ENCODE measurements at places on chromosomes 1 and 21.

GRCh38 chr21:17911628-17912027 lies 92.5 kb upstream of the C21orf91 start:
- DNase-seq: no peak

DNA sequence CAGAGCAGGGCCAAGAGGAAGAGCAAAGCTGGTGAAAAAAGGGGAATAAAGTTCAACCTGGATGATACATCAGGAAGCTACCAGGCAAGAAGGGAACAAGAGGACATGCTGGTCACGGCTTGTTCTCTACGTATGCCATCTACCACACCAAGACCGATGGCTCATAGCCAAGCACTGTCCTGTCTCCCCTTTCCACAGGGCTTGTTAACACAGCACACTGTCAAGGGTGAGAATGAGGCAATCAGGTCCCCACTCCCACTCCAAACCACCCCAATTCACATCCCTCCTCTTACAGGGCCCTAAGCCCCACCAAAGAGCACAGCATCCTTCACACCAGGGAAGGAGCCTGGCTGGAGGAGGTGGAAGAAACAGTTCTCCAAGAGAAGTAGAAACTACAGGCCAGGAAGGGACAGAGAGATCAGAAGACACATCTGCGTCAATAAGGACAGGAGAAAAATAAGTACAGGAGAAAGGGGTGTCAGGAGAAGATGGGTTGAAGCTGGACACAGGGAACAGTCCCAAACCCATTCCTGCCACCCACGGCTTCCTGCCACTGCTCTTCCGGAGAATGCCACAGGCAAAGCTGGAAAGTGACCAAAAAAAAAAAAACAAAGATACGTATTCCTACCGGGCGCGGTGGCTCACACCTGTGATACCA lies 923 bp upstream of the SHC1 start:
- no peak for DNase-seq

DNA sequence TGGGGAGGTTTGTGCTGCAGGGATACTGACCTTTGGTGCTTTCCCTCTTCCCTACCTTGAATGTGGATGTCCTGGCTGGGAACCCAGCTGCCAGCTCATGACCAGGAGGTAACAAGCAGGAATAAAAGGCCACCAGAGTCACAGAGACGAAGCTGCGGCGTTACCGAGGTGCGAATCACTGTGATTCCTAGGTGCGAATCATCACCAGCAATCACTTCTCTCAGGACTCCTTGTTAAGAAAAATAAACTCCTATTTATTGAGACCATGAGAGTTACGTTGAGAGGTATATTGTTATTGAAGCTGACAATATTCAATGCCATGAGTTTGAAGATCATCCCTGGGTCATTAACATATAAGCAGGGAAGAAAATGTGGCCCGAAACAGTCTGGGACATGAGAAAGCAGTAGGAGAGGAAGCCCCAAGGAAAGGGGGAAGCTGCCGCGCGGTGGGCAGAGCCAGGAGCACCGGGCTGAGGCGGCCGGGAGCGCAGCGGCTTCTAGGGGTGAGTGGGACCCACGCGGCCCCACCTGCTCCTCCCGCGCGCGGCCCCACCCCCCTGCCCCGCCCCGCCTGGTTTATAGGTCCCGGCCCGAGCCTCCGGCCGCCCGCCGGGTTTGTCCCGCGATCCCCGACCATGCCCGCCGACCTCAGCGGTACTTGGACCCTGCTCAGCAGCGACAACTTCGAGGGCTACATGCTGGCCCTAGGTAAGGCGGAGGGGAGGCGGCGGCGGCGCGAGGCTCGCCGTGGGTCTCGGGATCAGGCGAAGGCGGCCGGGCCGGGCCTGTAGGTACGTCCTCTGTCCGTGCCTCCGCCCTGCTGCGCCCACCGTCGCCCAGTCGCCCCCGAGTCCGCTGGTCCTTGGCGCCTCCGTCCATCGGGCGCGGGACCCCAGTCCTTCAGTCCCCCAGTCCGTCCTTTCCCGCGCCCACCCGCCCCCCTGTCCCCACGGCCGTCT lies at the start of gene RBP7:
TSS of gene RBP7 (plus strand) at position 605 of the 959 bp plus-strand sequence. CDS start at position 636, 31 bp downstream.
- DNase-seq: peak; percentile 20

DNA sequence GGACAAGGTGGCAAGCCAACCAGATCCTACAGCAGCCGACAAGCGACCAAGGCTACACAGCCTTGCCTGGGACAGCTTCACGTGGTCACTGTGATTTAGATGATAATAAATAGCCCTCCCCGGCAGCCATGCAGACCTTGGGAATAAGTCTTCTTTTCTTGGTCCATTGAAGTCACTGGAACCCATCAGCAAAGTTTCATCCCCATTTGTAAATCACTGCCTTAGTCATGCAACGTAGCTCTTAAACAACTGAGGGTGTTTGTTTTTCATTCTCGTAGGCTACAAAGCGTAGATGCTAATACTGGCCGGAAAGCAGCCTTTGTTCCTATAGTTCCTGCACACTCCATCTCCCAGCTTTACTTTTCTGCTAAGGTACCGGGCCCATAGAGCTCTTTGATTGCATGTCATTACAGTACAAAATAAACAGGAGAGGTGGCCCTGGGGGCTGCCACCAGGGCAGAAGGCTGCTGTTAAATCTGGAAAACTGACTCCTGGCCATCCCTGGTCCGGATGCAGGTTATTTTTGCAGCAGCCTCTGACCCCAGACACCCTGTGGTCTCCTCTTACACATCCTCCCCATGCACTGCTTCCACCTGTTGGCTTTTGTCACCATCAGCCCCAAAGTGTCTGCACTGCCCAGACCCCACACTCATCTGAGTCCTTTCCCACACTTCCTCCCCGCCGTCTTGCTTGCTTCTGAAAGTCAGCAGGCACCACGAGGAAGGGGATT lies 105.5 kb downstream of the TOMM20 start:
- no peak for DNase-seq

- DNase-seq: no peak
These were observed 241.8 kb upstream of the POGK start for GRCh38 chr1:166597516-166597915.

GRCh38 chr1:113608399-113608798 lies 150.9 kb downstream of the PHTF1 start:
- no peak for DNase-seq

DNA sequence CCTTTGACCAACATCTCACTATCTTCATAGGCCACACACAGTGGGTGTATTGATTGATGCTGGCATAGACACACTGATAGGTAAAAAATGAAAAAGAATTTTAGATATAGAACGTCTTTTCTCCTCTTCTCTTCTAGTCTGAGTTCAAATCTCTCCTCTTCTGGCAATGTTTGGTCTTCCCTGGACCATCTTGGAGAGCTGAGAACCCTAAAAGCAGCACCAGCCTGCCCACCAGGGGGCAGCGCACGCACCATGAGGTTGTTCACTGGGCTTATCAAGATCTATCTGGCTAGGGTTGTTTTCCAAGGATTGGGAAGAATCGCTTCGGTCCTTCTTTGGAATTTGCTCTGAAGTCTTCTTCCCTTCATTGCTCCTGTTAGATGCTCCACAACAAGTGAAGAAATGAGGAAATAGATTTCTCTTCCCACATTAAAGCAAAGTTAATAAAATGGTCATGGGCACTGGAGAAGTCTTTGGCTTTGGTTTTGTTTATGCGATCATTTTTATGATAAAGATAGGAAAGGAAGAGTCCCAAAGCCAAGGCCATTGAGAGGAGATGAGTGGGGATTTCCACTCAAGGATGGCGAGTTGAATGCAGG lies 104.0 kb upstream of the OLIG2 start:
- DNase-seq: peak; percentile 40

- DNase-seq: no peak
These were observed 42.1 kb downstream of the LRRC8B start for GRCh38 chr1:89566761-89567174.

DNA sequence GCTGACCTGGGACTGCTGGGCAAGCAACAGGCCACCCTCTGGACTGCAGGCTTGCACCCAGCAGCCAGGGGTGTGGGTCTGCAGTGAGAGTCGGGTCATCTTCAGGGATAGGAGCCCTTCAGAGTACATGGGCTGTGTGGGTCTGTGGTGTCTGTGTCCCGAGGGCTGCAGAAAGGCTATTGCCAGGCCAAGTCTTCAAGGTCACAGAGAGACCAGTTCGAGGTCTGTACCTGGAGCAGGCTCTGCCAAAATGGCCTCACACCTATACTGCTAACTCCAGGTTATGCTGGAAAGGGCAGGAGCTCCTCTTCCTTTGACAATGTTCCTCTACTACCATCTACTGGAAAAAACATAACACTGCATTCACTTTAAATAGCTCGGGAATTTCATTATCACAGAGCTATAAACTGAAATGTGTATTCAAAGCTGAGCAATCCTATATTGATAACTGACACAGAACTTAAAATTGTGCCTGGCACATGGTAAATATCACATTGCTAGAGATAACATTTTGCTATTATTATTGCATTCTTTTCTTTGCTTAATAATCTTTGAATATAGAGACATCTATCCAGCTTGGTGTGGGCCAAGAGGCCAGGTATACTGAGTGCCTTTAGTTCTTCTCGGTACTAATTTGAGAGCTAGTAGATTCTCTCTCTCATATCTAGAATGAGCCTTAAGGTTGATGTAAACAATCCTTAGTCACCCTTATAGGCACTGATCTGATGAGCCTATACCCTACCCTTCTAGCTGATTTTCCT lies 6.9 kb upstream of the DNAH14 start:
- DNase-seq: no peak

DNA sequence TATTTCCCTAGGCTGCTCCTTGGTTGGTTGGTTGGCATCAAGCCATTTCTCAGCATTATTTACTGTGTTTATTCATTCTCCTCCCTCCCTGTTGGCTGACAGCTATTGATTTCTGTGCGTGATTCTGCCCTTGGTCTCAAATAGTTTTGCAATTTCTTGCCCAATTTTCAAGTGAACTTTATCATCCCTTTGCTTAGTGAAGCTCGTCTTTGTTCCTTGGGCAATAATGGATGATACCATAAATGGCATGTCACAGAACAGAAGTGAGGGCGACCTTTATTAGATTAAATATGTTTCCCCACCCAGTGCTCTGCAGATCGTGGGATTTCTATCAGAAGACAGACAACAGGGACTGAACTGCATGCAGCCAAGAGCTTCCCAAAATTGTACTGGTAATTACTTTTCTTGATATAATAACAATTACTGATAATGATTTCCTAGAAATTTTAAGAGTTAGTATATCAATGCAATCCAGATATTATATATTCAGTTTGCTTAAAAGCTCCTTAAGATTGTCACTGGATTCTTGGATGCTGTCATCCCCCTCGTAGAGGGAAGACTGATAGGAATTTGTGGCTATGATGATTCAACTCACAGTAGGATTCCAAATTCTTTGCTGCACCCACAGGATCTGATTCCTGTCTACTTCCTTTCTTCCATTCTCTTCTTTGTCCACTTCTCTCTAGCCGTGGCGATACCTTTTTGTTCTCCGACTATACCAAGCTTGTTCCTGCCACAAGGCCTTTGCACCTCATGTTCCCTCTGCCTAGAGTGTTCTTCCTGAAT lies 122.1 kb upstream of the KAZN start:
- no peak for DNase-seq

DNA sequence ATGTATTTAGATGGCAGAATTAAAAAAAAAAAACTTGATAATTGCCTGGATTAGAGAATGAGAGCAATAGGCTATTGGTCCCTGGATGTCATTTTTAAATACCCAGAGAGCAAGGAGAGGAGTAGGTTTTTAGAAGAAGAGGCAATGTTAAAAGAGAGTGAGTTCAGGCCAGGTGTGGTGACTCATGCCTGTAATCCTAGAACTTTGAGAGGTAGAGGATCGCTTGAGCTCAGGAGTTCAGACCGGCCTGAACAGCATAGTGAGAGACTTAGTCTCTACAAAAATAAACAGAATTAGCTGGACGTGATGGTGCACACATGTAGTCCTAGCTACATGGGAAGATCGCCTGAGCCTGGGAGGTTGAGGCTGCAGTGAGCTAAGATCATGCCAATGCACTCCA lies 15.9 kb upstream of the MUTYH start:
- DNase-seq: no peak

DNA sequence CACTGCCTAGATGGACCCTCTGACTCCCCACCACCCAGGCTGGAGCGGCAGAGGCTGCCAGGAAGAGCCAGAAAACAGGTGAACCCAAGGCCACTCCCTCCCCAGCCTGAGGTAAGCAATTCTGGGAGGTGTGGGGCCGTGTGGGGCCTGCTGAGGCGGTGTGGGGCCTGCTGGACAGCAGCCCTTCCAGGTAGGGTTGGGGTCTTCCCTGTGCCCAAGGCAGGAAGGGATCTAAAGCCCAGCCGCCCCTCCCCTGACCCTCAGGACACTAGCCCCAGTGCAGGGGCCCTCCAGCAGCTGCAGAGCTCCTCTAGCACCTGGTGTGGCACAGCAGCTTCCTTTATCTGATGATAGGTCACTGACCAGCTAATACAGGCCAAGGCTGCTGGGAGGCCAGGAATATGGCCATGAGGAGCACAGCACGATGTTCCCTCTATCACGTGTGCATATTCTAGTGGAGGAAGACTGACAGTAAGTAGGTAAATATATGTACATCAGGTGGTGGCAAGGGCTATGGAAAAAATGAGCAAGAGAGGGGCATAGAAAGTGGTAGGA lies 86.9 kb downstream of the IER5 start:
- no peak for DNase-seq

DNA sequence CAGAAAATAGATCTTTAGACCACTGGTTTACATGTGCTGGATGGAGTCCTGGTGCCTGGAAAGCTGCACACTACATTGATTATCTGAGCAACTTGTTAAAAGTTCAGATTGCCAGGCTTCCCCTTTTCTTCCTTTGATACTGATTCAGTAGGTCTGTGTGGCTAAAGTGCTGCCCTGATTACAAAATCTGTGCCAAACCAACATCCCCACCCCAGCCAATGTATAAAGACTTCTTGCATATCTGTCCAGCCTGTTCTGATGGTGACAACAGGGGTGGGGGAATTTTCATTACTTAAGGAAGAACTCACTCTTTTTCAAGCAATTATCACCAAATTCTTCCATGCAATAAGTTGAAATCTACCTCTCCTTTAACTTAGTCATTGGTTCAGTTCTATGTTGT lies 135.5 kb downstream of the TNFSF18 start:
- no peak for DNase-seq

GRCh38 chr1:198449727-198450433 lies 90.6 kb downstream of the ATP6V1G3 start:
- no peak for DNase-seq

DNA sequence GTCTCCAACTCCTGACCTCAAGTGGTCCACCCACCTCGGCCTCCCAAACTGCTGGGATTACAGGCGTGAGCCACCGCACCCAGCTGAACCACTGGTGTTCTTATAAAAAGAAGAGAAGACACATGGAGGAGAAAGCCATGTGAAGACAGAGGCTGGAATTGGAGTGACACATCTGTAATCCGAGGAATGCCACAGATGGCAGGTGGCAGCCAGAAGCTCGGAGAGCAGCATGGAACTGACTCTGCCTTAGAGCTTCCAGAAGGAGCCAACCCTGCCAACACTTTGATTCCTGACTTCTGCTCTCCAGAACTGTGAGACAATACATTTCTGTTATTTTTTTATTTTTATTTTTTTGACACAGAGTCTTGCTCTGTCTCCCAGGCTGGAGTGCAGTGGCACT lies 59.0 kb upstream of the ATP2B4 start:
- no peak for DNase-seq

- DNase-seq: no peak
These were observed 67.5 kb upstream of the ANGPTL1 start for GRCh38 chr1:178938101-178938958.
